ENCODE measurements at places on chromosomes 1 and 21.

DNA sequence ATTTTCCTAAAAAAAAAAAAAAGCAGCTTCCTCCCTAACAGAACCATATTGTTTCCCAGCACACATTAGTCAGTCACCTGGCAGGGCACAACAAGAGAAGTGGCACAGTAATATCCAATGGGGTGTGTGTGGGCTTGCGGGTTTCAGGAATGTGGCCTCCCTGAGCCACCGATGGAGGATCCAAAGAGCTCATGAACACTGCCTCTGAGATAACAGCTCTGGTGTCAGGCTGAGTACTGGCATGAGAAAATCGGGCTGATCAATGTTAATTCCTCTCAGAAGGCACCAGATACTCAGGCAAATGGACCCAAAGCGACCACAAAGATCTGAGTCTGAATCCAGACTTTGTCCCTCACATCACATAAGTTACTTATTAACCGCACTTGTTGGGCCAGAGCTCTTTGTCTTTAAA, 2.2 kb upstream of the LYPD8 start:
- DNase-seq: no peak

DNA sequence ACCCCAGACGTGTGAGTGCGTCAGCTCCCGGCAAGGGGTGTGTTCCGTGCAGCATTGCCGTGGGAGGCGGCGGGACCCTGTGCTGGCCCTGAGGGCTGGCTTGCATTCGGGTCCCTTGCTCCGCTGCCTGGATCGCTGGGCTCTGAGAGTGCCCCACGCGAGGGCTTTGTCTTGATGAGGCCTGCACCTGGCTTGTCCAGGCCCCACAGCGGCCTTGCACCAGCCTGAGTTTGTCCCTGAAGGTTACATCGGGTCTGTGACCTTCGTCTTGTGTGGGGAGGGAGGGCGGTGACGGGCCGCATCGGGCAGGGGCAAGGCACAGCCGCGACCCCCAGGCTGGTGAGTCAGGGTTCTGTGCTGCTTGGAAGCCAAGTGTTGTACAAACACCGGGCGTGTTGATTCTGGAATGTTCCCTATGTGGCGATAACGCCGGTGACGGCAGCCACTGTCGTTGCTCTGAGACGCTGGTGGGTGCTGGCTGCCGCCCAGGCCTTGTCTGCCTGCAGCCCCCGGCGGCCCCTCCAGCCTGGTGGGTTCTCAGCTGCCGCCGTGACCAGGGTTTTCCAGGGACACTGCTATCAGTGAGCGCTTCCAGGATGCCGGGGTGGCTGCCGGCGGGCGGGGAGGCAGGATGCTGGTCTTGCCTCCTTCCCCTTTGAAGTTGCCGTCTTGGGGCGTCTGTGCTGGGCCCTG, 42.9 kb downstream of the SLX9 start:
- DNase-seq: peak; percentile 88

DNA sequence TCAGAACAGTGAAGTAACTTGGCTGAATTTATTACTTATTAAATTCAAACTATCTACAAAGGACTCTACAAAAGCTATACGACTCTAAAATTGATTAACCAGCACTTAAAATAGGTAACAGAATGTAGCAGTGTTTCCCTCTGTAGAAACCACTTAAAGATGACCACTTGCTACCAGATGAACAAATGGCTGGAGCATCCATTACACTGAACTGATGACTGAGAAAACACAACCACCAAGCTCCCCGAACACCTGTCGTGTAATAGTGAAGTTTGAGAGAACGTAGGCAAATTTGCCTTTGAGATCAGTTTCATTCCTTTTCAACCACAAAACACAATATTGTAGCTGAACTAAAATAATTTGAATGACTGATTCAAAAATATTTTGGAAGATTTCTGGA, 226.7 kb downstream of the KCNT2 start:
- DNase-seq: no peak

DNA sequence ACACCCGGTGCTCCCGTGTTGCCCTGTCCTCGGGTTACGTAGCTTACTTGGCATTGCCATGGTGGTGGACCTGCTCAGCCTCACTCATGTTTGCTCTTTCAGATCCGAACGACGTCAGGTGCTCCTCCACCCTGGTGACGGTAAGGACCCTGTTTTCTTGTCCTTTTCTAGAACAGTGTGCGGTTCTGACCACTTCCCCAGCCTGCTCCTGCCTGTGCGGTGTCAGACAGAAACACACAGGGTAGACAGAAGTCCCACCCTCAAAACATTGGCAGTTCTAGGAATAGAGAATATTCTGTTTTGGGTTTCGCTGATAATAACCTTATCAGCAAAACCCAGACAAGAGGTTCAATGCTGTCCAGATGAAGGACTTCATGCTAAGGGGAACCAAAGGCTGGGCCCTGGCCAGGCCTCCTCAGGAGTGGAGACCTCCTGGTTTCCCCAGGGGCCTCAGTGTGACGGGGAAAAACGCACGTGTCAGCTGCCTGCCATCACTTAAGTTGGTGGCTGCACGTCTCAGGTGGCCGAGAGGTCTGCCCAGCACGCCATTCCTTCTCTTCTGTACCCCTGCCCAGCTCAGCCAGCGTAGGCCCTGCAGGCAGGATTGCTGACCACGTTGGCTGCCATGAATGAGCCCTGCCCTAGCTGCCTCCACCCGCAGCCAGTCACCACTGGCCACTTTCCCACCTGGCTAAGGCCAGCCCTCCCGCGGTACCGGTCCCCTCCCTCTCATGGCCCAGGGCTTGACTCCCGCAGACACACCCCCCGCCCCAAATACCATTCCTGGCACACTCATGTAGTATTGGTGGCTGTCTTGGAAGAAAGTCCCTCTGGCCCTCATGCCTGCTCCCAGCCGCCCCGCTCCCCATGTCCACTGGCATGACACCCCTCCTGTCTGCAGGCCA, 33.6 kb downstream of the SLC37A1 start:
- no peak for DNase-seq

GRCh38 chr1:38077523-38078147, 31.0 kb upstream of the POU3F1 start:
- no peak for DNase-seq

DNA sequence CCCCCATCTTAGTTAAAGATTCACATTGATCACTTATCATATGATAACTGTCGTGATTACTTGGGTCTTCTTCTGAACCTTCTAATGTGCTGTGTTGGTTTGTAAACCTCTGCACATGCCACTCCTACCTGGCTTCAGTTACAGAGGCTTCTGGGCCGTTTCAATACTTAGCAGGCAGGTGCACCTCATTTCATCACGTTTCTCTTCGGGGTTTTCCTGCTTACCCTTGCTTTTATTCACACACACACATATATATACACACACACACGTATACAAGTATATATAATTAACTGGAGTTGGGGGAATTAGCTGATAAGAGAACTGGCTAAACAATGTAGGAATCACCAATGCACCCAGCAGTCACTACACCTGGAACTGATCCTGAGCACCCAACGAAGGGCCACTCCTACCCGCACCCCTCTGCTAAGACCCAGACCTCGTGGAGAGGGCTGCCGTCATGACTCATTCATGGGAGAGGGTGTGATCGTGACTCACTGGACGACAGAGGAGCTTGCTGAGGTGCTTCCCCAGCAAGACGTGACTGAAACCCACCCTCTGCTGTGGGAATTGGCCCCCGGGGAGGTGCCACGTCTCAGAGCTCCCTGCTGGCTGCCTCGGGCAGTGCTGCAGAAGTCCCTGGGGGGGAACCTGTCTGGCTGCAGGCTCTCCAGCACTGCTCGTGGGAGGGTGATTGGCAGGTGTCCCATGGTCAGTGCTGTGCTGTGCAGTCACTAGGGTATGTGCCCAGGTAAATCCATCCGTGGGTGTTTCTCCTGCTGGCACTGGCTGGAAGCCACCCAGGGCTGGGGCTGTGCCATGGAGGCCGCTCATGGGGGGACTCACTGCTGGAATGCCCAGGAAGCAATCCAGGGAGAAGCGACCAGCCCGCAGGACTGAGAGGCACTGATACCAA, 166.6 kb downstream of the DYRK1A start:
- DNase-seq: no peak

DNA sequence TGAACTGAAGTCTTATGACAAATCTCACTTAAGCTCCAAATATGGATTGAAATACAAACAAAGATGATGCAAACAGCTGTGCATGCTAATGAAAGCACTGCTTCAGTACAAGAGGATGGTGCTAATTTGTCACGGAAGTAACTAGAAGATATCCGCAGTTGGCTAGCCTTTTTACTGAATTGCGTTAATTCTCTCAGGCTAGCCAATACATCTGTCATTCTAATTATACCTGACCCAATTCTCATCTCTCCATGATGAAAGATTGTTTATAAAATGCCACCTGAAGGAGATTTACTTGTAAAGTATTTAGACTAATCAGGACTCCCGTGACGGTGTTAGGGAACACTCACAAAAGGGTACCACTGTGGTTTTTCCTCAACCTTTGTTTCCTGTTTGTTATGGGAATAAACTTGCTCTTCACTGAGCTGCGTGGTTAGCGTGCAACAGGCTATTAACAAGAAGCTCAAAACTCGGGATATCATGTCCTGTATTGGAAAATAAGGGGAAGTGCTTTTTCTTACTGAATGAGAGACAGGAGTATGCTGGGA, 162.5 kb downstream of the APP start:
- no peak for DNase-seq

DNA sequence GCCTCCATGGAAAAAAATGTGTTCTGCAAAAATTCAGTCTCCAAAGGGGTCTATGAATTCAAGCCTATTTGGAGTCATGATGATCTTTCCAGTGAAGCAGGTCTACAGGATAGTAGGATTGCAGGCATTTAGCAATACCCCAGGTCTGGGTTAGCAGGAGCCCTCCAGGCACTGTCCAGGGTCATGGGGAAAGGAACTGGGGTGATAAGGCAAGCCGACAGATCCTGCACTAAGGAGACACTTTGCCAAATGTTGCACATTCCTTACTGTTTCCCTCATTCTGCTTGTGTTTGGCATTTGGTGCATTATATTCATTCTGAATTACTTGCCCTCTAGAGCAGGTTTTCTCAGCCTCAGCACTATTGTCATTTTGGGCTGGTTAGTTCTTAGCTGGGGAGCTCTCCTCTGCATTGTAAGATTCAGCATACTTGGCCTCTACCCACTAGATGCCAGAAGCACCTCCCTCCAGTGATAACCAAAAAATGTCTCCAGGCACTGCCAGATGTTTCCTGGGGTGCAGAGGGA, 333.3 kb upstream of the PLXNA2 start:
- DNase-seq: no peak

GRCh38 chr1:91742848-91743292, 143.1 kb downstream of the TGFBR3 start:
- DNase-seq: peak; percentile 70

DNA sequence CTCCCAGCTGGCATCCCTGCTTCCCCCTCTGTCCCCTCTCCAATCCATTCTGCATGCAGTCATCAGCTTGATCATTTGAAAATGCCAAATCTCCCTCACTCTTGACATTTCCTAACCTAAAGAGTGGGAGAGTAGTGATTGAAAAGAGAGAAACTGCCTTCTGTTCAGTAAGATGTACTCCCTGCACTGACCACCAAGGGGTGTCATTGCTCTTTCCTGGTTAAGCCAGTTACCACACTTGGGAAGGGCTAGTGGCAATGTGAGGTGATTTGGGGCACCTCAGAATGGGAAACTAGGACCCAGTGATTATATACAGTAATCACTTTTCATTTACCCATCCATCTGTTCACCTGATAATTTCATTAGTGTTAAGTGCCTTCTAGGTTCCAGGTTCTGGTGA, 6.9 kb upstream of the TMEM269 start:
- DNase-seq: peak; percentile 47

- no peak for DNase-seq
Measured at GRCh38 chr1:239682960-239683359, 296.6 kb downstream of the CHRM3 start.

GRCh38 chr1:8077120-8077573, 51.0 kb upstream of the ERRFI1 start:
- peak; percentile 96 for DNase-seq

- no peak for DNase-seq
Measured at GRCh38 chr1:115156826-115157468, 67.6 kb upstream of the TSPAN2 start.

DNA sequence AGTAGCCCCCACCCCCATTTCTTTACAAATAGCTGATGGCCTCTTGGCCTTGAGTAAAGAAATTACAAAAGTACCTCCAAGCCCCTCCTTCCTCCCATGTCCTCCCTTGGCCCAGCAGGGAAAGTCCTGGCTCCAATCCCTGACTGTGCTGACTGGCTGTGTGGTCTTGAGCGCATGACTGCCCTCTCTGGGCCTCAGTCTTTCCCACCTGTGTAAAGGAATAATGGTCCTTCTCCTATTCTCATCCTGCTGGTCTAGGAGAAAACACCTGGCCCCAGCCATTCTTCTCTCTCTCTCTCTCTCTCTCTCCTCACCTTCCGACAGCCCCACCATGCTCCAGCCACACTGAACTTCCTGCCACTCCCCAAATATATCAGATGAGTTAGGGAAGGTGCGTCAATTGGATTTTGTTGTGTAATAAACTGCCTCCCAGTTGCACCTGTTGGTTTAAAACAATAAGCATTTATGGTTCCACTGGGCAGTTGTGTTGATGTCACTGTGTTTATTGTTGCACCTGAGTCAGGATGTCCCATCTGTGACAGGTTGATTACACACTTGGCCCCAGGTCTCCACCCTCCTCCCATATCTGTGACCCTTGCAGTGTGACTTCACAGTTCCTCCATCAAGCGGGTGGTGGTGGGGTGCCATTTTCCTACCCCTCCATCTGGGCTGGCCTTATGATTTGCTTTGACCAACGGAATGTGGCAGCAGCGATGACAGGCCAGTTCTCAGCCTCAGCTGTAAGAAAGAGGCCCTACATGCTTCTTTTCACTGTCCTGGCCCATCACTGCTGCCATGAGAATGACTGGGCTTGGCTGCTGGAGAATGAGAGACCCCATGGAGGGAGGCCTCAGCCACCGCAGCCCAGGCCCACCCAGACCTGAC, 22.3 kb upstream of the LRP8 start:
- DNase-seq: no peak

GRCh38 chr1:4962836-4963235, 308.4 kb downstream of the AJAP1 start:
- DNase-seq: no peak

DNA sequence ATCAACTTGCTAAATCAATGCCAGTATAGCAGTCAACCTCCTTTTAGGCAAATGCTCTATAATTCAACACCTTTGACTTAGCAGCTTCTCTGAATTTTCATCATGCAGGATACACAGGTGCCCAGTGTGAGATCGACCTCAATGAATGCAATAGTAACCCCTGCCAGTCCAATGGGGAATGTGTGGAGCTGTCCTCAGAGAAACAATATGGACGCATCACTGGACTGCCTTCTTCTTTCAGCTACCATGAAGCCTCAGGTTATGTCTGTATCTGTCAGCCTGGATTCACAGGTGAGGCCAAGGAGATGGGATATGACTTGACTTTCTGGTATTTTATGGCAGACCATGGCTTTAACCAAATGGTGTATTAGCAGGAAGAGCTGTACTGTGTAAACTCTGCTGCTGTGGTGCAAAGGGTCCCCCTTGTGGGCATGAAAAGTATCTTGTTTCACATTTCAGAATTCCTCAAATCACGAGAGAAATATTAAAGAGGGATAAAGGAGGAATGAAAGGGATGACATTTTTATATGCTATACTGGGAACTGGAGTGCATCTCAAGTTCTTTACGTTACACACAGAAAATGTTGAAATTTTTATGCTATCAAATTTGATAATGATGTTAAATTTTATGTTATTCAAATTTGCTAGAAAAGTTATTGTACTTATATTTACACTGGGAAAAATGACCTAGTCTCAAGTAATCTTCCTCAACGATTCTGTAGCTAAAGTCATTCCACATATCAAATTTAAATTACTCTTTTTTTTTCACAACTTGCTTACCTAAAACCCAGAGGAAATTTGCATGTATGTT, 88.9 kb downstream of the CRB1 start:
- no peak for DNase-seq
